ENCODE measurements at places on chromosomes 6 and 20.

DNA sequence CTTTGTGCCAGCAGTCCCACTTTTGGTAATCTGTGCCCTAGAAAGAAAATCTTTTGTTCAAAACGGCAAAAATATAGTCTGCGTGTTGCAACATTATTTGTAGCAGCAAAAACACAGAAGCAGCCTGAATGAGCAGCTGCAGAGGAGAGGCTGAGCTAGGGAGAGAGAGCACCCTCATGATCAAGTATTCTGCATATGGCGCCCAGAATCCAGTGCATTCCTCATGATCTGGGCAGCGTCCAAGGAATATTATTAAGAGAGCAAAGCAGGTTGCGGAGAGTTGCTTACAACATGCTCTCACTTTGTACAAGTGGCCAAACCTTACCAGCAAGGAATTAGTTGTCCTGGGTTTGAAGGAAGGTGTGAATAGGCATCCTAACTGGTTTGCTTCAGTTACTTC is 25.9 kb downstream of the KIZ start:
- DNase-seq, result no peak

- DNase-seq, result no peak
Measured at GRCh38 chr6:111541682-111542065, 58.7 kb upstream of the REV3L start.

DNA sequence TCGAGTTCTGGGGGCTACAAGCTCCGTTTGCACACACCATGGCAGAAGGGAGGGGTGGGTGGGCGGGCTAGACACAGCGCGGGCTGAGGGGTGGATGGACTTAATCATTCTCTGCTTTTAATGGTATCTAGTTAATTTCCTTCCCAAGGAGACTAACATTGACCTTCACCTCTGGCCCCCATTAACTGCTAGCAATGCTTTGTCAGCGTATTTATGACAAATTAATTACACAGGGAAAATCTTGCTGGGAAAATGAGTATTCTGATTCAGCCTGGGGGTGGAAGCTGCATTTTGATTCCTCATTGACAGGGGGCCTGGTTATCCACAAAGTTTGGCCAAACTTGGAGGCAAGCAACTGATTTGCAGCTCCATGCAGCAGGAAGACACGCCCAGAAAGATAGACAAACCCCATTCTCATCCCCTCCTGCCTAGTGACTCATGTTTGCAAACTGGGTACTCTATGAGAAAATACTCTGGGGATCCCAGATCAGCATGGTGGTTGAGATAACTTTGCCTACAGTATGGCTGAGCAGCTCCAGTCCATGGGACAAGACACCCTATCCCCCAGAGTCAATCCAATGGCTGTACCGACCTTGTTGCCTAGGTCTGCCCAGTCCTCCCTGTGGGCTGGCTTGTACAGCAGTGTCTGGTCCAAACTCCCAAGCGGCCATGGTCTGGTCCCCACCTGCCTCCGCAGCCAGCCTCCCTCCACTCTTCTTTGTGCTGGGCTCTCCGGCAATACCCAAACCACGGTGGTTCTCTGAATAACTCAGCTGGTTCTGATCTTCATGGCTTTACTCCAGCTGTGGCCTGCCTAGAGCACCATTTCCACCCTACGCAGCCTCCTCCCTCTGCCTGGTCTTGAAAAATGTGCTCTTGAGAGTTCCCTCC is 19.7 kb downstream of the ZBP1 start:
- no peak for DNase-seq

DNA sequence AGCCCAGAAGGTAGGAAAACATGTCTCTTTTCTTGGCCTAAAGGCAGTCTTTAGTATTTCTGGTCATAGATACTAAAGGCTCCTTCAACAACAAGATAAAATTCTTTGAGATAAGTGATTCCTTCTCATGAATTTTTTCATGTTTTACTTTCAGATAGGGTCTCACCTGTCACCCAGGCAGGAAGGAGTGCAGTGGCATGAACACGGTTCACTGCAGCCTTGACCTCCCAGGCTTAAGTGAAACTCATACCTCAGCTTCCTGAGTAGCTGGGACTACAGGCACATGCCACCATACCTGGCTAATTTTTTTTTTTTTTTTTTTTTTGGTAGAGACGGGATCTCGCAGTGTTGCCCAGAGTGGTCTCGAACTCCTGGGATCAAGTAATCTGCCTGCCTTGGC is 9.1 kb downstream of the PNLDC1 start:
- DNase-seq, result no peak

DNA sequence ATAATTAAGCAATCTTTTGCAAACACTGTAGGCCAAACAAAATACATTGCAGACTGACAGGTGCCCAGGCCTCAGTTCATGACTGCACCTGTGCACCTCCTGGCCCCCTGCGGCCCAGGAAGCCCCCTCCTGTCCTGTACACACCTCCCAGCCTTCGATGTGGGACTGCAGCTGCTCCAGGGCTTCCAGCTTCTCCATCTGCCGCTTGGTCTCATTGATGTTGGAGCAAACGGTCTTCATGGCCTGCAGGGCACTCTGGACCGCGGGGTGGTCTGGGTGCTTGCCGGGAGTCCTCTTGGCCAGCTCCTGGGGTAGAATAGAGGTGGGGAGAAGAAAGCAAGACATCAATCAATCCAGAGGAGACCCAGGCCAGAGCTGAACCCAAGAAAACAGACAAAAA is 119.7 kb downstream of the PREX1 start:
- no peak for DNase-seq

- DNase-seq, result no peak
Measured at GRCh38 chr6:14951704-14952103, 294.2 kb upstream of the JARID2 start.

DNA sequence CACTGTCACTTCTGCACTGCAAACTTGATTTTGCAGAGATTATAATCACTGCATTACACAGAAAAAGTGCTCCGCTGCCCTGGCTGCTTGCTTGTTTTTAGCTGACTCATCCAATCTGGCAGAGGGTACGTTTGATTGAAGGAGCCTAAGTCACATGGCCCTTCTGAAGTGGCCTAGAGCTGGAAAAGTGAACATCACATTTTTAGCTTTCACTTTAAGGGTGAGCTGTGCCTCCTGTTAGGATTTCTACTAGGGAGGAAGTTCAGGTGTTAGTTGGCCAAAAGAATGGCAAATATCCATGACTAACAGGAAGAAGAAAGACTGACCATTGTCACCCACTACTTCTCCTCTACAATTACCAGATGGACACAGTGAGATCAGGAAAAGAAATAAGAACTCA is 889.1 kb upstream of the MAP3K7 start:
- no peak for DNase-seq

DNA sequence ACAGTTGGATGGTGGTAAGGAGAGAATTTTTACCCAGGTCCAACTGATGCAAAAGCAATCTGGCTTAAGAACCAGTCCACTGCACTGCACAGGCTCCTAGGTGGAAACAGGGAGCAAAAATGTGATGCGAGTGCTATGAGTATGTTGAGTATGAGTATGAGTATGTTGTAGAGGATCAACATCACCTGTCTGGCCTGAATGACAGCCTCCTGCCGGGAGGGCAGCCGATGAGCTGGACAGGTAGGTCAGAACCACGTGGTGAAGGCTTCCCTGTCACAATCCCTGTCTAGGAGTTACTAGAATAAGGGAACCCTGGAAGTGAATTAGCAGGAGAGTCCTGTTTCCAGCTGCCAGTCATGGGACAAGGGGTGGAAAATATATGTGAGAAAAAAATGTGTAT is 44.3 kb upstream of the SNX9 start:
- DNase-seq, result no peak

DNA sequence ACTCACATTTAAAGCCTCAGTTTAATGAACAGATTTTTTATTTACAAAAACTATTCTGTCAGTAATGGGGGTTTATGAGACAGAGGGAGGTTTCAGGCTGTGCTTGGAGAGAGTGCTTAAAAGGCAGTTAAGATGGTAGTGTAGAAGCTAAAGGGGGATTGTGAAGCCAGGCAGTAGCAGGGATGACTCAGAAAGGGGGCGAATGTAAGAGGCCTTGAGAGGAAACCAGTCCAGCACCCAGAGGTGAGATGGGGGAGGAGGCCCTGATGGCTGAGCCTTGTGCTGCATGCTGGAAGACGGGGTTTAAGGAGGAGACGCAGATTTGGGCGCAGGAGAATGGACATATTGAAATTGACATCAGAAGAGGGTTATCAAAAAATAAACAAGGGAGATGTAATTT is 6.6 kb upstream of the SERPINB9 start:
- DNase-seq, result no peak

- DNase-seq, result no peak
Measured at GRCh38 chr6:36821581-36822335, 17.5 kb downstream of the CPNE5 start.

DNA sequence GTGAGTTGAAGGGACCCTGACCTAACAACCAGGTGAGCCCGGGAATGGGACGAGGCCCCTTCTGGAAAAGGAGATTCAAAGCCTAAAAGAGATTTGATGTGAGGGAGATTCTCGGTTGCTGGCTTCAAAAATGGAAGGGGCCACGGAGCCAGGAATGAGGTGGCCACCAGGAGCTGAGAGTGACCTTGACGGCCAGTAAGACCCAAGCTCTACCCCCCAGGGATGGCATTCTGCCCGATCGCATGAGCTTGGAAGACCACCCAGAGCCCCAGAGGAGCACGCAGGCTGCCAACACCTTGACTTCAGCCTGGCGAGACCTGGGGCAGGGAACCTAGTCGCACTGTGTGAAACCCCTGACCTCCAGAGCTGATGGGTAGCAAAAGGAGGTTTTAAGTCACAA is 163.9 kb downstream of the BMP7 start:
- DNase-seq, result no peak

GRCh38 chr6:25229671-25230321 is 49.4 kb upstream of the CARMIL1 start:
- DNase-seq, result no peak

GRCh38 chr20:1538655-1539054 is 18.9 kb downstream of the SIRPD start:
- no peak for DNase-seq

- DNase-seq, result no peak
Measured at GRCh38 chr6:1593286-1593957, 16.3 kb upstream of the FOXC1 start.
